ENCODE measurements at places on chromosomes 1 and 21.

DNA sequence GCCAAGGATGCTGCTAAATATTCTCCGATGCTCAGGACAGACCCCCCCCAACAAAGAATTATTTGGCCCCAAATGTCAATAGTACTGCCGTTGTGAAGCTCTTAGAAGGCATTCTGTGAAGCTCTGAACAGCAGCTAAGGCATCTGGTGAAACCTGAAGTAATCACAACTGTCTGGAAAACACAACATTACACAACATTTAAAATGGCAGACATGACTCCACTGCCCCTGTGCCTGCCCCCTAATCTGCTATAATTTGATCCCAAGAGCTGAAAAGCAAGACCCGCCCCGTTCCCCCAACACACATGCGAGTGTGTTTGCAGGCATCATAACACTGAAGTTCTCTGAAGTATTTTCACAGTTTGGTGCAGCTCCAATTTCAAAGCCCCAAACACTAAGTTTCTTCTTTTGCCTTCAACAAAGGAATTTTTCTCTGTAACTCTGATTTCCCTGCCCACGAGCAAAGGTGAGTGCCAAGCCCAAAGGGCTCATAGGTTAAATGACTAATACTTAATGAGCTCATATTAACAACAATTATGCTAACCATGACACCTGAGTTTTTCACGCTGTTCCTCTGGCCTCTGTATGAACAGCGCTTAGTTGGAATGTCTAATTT is 129.2 kb downstream of the CLIC6 start:
- no peak for DNase-seq

DNA sequence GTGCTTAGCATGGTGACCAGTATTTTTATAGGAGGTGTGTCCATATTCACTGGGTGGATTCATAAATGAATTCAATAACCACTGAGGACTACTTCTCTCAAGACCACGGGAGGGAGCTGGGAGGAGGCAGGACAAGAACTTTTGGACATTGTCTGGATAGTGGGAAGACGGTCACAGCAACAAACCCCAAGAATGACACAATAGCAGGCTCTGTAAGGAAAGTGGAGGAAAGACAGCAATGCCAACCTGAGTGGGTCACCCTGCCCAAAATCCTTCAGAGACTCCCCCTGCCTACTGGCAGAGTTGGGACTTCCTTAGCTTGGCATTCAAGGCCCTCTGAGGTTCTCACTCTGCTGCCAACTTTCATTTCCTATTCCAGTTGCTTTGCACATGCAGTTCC is 42.0 kb downstream of the GLIS1 start:
- no peak for DNase-seq

- no peak for DNase-seq
These were observed 852.0 kb upstream of the ADAMTS5 start for GRCh38 chr21:27818847-27819246.

- DNase-seq: no peak
These were observed 69.1 kb upstream of the POU3F1 start for GRCh38 chr1:38115682-38116202.

DNA sequence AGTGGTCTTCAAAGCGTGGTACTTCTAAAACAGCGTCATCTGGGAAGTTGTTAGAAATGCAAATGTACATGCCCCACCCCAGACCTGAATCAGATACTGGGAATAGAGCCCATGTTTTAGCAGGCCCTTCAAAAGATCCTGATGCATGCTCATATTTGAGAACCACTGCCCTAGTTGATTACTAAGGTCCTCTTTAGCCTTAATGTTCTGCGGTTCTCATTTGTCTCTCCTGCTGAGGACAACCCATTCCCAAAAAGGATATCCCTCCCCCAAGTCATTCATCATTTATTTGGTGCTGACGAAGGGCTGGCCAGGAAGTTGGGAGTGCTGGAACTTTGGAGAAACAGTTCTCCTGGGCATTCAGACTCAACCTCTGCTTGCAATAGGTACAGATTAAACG is 92.4 kb upstream of the RALGPS2 start:
- DNase-seq: no peak

GRCh38 chr1:67216401-67216800 is 50.1 kb downstream of the IL23R start:
- DNase-seq: no peak

DNA sequence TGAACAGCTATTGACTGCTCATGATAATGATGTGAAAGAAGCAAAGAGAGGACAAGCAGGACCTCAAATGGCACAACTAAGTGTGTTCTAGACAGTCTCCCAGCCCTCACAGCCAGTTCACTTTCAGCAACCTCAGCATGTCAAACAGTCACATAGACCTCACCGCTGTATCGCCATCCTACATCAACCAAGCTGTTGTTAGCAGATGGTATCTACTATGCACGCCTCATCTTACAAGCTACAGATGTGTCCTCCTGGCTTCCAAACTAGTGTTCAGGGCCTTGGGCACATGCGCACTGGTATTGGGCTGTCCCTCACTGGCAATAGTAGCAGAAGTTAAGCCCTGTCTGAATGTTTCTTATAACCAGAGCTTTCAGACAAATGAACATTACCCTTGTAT is 28.4 kb downstream of the EVI5 start:
- DNase-seq: no peak

GRCh38 chr1:171501305-171502024 is 16.1 kb downstream of the PRRC2C start:
- no peak for DNase-seq

- no peak for DNase-seq
These were observed 54.2 kb downstream of the HIVEP3 start for GRCh38 chr1:41864471-41865040.

- DNase-seq: no peak
These were observed 37.2 kb upstream of the SCCPDH start for GRCh38 chr1:246687002-246687401.

- no peak for DNase-seq
These were observed 188.4 kb upstream of the DMRTA2 start for GRCh38 chr1:50611675-50612074.

DNA sequence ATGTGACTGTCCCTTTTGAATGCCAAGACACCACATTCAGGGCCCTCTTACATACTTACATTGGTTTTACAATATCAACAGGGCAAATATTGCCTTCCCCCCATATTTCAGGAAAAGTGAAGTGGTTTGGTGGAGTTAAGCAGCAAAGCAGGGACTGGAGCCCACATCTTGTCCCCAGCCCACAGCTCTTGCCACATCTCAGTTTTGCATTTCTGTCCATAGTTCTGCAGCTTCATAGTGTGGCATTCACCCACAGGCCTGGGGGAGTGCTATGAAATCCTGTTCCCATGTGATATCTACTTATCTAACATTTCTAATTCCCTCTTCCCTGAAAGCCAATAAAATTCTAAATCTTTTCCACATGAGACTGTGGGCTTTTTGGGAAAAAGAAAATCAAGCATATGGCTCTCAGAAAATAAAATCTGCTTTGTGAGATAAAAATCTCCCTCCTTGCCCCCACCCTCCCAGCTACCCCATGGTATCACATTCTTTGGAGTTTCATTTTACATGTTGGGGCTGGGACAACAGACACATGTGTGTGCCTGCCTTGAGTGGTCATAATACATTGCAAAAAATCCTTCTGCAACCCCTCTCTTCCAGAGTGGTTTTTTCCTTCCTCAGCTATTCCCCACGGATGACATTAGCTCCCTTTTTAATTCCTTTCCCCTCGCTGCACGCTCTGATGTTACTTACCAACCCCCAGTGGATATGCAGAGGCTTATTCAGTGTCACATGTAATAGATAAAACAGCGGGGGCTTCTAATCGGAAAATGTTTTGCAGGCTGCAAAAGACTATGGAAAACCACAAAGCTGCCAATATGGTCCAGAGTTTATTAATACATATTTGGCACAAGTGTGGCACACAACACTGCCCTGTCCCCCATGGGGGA is 20.5 kb upstream of the CD2 start:
- DNase-seq: no peak

DNA sequence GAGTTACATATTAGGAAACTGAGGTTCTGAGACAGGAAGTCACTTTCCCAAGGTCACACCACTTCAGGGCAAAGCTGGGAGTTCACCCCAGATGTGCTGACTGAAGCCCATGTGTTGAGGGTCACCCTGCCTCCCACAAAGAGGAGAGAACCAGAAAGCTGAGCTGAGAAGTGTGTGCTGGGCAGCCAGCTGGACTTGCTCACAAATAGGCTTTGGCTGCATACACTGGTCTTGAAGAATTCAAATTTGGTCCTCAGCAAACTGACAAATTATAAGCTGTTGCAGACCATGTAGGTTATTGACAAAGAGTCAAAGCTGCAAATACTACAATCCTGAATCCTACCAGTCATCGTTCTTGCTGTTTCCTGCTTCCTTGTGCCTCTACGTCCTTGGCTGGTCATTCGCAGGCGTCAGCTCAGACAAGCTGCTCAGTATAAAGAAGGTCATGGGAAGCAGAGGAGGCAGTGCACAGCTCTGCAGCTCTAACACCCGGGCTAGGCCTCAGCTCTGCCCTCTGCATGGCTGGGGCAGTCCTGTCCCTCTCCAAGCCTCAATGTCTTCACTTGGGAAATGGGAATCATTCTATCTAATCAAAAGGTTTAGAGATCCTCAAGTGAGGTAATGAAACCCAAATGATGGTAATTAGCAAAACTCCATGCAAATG is 40.0 kb downstream of the CDCP2 start:
- no peak for DNase-seq

- no peak for DNase-seq
These were observed 22.2 kb upstream of the MAPKAPK2 start for GRCh38 chr1:206662396-206663092.

GRCh38 chr1:111406321-111406768 is 21.2 kb downstream of the OVGP1 start:
- no peak for DNase-seq

DNA sequence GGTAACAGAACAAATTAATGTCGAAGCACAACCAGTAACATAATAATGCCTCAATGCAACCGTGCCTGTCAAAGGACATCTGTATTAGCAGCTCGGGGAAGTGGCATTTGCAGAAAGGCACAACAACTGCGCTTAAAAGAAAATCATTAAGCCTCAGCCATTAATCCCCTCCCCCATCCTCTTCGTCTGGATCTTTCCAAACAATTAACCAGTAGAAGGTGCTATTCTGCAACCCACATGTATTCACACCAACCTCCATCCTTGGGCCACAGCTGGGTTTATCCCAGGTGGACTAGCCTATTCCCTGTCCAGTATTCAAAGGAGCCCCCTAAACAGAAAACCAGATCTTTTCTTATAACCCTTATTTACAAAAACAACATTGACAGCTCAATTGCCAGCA is 2.6 kb downstream of the RERE start:
- no peak for DNase-seq

- no peak for DNase-seq
These were observed 3.3 kb upstream of the GUCA2A start for GRCh38 chr1:42167611-42168390.

DNA sequence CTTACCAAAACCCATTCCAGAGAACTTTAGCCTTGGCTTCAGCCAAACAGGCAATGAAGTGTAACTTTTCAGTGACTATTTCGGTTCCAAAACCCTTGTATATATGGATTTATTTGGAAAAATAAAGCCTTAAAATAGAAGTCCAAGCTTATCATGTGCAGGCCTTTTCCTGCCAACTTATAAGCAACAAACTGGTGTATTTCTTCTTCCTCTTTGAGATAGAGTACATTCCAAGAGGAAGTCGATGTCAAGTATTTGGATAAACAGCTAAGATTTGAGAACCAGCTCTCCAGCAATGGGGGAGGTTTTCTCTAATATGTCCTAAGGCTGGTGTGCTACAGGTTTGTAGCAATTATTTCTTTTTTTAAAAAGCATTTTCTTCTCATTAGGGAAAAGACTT is 407.8 kb downstream of the DUSP10 start:
- no peak for DNase-seq

- DNase-seq: no peak
These were observed 141.3 kb downstream of the ZZZ3 start for GRCh38 chr1:77541162-77541545.

DNA sequence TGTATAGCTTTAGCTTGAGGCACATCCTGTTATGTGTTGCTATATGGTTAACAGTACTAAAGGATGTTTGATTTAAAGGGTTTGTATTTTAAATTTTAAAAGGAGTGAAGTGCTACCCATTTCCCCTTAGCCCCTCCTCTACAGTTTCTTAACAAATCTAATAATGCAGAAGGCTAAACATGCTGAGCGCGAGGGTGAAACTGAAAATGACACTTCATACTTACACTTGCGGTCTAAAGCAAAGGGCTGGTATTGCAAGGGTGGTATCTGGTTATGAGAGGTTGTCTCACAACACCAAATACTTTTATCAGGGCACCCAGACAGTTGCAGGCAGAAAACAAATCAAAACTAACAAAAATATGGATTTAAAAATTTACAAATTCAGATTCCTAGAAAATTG is 172.3 kb downstream of the SIPA1L2 start:
- DNase-seq: no peak

- no peak for DNase-seq
These were observed 4.3 kb downstream of the RUSC1 start for GRCh38 chr1:155324717-155325602.

- DNase-seq: no peak
These were observed 68.4 kb upstream of the ATP5PO start for GRCh38 chr21:33984021-33984481.

- no peak for DNase-seq
These were observed 26.8 kb downstream of the PTTG1IP start for GRCh38 chr21:44846485-44847260.

DNA sequence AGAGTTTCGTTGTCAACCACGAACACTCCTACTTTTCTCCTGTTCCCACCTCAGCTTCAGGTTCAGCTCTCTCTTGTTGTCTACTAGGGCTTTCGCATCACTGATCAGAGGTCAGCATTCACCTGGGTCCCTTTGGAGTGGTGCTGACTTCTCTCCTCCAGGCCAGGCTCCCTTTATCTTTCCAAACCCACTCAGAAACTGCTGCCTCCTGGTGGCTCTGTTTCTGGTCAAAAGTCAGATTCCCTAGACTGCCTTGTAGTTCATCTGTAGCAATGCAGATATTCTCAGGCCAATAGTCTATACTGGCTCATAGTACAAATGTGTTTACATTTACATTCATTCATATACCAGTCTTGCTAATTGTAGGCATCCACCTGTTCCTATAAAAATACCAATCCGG is 6.4 kb upstream of the ERI3 start:
- DNase-seq: no peak

GRCh38 chr1:201505503-201505890 is 1.4 kb downstream of the CSRP1 start:
- DNase-seq: no peak

GRCh38 chr1:219794085-219794743 is 134.1 kb downstream of the SLC30A10 start:
- no peak for DNase-seq
